HEK293T (cell line): ENCODE measurements at places on chromosomes 1 and 21.

GRCh38 chr21:45573452-45574035, 31.3 kb upstream of the SLC19A1 start:
- no peak for DNase-seq

DNA sequence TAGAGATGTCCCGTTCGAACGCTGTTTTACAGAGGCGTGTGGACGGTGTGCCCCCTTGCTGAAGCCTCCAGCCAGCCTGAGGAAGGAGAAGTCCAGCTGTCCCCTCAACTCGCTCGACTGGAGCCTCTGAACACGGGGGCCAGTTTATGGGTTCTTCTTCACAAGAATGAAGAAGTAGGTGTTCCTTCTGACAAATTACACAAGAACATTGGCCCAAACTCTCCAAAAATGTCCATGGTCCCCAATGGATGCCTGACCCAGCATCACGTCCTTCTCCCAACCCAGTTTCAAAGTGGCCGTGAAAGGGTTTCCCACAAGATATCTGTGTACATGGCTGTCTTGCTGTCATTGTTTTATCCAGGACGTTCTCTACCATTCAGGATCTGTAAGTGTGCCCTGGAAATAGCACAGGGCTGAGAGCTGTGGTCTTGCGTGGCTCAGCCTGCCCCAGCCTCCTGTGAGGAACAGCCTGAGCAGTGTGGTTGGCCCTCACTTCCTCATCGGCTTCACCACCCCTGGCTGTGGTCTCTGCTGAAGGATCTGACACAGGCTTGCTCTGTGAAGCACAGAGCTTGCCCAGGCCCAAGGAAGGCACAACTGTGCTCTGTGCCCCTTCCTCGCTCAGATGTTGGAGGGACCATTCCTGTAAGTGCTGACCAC, 1.0 kb upstream of the S100B start:
- DNase-seq, result no peak

DNA sequence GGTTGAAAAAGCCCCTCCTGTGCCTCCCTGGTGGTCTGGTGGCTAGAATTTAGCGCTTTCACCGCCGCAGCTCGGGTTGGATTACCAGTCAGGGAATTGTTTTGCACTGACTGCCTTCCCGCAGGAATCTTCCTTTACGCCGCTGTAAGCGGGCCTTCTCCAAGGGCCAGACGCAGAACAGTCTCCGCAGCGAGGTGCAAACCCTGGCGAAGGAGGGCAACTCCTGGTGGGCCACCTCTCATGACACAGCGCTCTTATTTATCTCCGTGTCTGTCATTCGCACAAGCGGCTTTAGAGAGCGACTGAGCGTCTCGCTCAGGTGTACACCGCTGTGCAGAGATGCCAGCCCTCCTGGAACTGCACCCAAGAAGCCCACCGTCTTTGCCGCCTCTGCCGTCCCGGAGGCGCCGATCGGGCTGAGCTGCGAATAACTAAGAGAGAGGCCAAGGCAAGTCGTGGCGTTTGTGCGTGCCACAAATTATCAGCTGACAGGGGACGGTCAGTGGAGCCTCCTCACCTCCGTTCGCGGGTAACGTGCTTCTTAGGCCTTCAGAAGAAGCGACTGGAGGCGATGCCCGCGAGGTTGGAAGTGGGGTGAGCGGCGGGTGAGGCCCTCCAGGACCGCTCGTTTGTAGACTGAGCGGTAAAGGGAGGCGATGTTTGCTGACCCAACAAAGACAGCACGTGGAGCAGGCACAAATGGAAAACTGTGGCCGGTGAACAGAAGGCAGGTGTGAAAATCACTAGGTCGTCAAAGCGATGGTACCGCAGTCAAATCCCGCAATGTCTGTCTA, 93.5 kb downstream of the PRKAB2 start:
- no peak for DNase-seq

- no peak for DNase-seq
Measured at GRCh38 chr1:154895798-154896197, 25.7 kb upstream of the KCNN3 start.

- no peak for DNase-seq
Measured at GRCh38 chr1:47627471-47628370, 189.9 kb downstream of the FOXD2 start.

- DNase-seq, result no peak
Measured at GRCh38 chr1:86303041-86303690, 93.0 kb downstream of the ODF2L start.

GRCh38 chr1:153760440-153760839, 14.8 kb upstream of the SLC27A3 start:
- DNase-seq, result no peak

DNA sequence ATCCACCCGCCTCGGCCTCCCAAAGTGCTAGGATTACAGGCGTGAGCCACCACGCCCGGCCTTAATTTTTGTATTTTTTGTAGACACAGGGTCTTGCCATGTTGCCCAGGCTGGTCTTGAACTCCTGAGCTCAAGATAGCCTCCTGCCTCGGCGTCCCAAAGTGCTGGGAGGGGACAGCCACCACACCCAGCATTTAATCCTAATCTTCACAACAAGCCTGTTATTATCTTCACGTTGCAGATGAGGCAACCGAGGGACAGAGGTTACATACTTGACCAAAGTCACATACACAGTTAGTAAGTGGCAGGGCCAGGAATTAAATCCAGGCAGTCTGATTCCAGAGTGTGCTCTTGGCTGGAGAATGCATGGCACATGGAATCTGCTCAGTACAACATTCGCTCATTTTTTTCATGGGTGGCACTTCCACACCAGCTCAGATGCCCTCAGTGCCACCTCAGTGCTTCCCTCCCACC, 4.8 kb upstream of the GPR37L1 start:
- DNase-seq, result no peak

- DNase-seq, result peak; percentile 33
Measured at GRCh38 chr1:15283526-15283925, 36.5 kb downstream of the FHAD1 start.

GRCh38 chr1:210272666-210273065, 40.1 kb downstream of the SERTAD4 start:
- DNase-seq, result no peak

DNA sequence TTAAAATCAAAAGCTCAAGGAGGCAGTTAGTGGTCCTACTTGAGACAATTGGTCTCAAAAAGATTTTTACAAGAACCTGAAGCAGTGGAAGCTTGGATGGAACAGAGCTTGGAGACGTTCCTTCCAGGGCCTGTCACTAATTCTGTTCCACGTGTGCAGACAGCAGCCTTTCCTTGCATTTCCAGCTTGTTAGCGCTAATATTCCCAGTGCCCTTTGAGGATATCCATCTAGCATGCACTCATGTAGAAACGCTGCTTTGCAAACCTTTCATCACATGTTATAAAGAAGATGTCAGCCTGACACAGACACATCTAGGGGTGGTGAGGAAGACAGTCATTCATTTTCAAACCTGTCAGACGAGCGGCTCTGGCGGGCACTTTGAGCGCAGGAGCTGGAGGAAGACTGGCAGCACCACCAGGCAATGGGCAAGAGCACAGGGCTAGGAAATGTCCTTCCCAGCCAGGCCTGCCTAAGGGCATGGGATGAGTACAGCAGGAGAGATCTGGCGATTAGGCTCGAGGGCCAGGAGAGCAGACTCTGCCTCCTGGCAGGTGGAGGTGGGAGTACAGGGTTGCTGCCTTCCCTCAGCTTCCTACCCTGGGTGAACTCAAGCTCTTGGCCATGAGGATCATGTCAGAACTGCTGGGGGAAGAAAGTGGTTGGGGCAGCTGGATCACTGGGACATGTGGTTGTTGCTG, 55.5 kb downstream of the CASQ2 start:
- DNase-seq, result no peak

DNA sequence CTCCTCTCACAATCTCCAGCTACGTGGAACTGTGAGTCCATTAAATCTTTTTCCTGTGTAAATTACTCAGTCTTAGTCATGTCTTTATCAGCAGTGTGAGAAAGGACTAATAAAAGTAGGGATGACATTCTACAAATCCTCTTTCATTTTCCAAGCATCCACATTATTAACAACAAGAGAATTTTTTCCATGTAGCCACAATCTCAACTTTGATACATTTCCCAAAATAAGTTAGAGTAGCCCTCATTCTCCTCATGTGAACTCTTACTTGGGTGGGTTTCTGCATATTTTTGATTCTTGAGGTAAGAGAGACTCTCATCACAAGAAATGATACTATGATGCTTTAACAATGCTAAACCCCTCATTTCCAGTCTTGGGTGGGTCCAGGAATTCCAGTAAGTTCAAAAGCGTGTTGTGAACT, 52.8 kb downstream of the TNFSF18 start:
- no peak for DNase-seq

DNA sequence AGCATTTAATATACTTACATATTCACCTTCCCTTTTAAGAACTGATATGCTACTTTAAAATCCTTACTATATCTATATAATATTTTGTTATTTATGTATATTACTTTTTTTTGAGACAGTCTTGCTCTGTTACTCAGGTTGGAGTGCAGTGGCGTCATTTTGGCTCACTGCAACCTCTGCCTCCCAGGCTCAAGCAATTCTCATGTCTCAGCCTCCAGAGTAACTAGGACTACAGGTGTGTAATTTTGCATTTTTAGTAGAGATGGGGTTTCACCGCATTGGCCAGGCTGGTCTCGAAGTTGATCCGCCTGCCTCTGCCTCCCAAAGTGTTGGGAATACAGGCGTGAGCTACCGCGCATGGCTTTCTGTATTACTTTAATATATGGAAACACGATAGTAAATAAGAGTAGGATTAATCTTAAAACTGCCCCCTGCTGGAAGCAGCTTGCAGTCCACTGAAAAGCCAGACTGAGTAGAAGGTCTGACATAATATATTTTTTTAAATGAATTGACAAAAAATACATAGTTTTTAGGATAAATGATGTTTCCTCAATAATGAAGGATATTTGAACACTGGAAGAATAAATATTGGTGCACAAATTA, 24.4 kb downstream of the RCAN3 start:
- peak; percentile 34 for DNase-seq

GRCh38 chr1:168535536-168535935, 8.3 kb downstream of the XCL2 start:
- no peak for DNase-seq

DNA sequence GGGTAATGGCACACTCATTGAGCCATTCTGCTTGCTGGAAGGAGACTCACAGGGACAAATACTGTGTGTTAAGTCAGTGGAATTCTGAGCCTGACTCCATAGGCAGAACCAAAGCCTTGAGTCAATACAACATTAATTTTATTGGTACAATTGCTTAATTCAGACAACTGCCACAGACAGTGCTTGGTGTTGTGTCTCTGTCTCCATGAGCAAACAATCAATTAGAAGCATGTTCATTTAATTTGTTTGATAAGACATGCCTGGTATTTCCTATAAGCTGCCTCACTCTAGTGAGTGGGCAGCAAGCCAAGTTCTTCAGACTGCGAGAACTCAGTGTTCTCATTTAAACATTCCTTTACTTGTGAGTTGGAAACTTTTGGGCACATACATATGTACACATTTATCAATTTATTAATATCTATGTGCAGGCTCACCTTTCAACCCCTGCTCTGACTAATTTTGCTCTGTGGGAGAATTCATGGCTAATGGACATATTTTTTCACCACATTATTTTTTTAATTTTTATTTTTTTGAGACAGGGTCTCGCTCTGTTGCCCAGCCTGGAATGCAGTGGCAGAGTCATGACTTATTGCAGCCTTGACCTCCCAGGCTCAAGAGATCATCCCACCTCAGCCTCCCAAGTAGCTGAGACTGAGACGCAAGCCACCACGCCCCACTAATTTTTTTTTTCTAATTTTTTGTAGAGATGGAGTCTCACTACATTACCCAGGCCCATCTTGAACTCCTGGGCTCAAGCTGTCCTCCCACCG, 4.5 kb upstream of the SRSF10 start:
- DNase-seq, result no peak

DNA sequence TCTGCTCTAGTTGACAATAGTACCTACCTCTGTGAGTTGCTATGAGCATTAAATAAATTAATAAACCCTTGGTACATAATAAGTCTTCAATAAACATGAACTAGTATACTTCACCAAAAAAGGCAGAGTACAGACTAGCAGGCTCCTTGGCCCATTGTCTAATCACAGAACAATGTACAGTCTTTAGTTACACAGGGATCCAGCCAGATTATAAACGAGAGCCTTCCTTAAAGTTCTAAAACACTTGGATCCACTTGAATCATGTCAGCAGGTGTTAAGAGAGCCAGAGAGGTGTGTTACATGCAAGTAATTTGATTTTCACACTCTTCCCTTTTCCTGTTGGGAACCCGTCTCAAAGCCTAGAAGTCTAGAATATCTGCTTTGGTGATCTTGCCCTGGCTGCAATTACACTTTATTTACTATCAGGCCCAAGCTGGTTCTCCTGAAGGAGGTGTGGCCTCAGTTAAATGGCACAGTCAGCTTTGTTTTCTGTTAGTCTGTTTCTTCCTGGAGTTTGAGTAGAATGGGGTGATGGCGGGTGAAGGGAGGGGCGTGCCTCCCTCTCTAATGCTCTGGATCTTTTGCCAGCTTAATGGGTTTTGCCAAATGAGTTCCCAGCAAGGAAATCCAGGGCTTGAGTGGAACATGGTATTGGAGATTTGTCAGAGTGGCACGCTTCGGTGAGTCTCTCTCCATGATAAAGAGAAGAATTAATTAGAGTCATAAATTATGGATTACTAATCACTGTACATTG, 570.9 kb upstream of the CAMK1G start:
- DNase-seq, result no peak

- DNase-seq, result no peak
Measured at GRCh38 chr21:41875086-41875485, 4.1 kb downstream of the PRDM15 start.
